Aorta (tissue), 5 donors: ENCODE measurements at places on chromosomes 12 and 14.

- no peak overlapping the region for H3K27ac ChIP-seq
- no peaks in the 10 kb centered on the region for H3K36me3 ChIP-seq
- no peak overlapping the region for H3K4me3 ChIP-seq
- no peak for DNase-seq
- no peaks in the 10 kb centered on the region for H3K27me3 ChIP-seq
- H3K4me1 ChIP-seq: no peaks in the 10 kb centered on the region
Measured at GRCh38 chr12:67645126-67645525, 3.4 kb upstream of the DYRK2 start.

- H3K4me1 ChIP-seq: no peaks in the 10 kb centered on the region
- peaks cover 2% of the 10 kb centered on the region for H3K36me3 ChIP-seq
- no peaks in the 10 kb centered on the region for H3K27me3 ChIP-seq
- DNase-seq: peak; percentile 86
- H3K4me3 ChIP-seq: peak within 1 kb of the TSS; percentile 88
- H3K27ac ChIP-seq: no peak within 1 kb of the TSS
Measured at GRCh38 chr12:132710405-132711079, at the start of gene PGAM5. PGAM5 (plus strand) TSS chr12:132710842; CDS start chr12:132710877, 35 bp downstream.

- H3K36me3 ChIP-seq: no peaks in the 10 kb centered on the region
- no peak for DNase-seq
- H3K27me3 ChIP-seq: no peaks in the 10 kb centered on the region
- no peak overlapping the region for H3K27ac ChIP-seq
- no peaks in the 10 kb centered on the region for H3K4me1 ChIP-seq
Measured at GRCh38 chr12:31250179-31250578, 75.8 kb downstream of the SINHCAF start.

- H3K4me3 ChIP-seq: peak within 1 kb of the TSS; percentile 82
- no peak within 1 kb of the TSS for H3K27ac ChIP-seq
- no peaks in the 10 kb centered on the region for H3K36me3 ChIP-seq
- peak; percentile 90 for DNase-seq
- no peaks in the 10 kb centered on the region for H3K4me1 ChIP-seq
Measured at GRCh38 chr12:57772429-57773322, at the start of gene EEF1AKMT3. EEF1AKMT3 (plus strand) TSS chr12:57772614; CDS start chr12:57772725, 111 bp downstream.

DNA sequence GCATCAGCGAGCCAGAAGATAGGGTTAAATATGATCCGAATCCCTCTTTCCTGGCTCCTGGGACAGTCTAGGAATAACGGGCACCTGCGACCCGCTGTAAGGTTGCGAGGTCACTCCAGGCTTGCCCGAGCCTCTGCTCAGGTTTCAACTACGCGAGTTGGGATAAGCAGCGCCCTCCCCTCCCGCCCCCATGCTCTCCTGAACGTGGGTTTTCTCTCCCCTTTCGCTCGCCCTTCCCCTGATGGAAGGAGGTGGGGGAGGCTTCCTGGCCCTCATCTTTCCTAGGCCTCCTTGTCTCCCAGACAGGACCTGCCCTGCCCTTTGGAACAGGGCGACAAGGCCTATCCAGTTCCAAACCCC, 753 bp upstream of the ATP5MC2 start:
- DNase-seq: peak; percentile 84
- H3K27me3 ChIP-seq: no peaks in the 10 kb centered on the region
- no peaks in the 10 kb centered on the region for H3K36me3 ChIP-seq
- no peak overlapping the region for H3K4me3 ChIP-seq

- H3K27me3 ChIP-seq: no peaks in the 10 kb centered on the region
- peaks cover 2% of the 10 kb centered on the region for H3K4me1 ChIP-seq
- no peaks in the 10 kb centered on the region for H3K36me3 ChIP-seq
- H3K4me3 ChIP-seq: no peak overlapping the region
Measured at GRCh38 chr12:26239852-26240815, 44.8 kb downstream of the SSPN start.

DNA sequence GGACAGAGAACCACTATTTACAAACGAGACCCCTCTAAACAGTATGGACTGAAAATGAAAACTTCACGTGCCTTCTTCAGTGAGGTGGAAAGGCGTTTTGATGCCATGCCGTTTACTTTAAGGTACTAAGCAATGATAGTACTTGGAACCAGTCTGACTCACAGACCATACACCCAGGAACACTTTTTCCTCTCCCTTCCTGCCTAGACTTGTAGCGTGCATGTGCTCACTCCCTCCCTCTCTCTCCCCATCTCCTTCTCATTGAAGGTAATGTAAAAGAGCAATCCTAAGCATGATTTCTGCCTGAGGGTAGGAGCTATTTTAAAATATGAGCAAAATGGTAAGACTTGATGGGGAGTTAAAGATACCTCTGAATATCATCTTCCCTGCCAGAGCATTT, 5.9 kb upstream of the RPL41 start:
- H3K4me3 ChIP-seq: no peak overlapping the region
- H3K27ac ChIP-seq: no peak overlapping the region
- H3K27me3 ChIP-seq: no peaks in the 10 kb centered on the region

- no peak for DNase-seq
- no peaks in the 10 kb centered on the region for H3K36me3 ChIP-seq
- no peaks in the 10 kb centered on the region for H3K4me1 ChIP-seq
- no peak overlapping the region for H3K27ac ChIP-seq
- H3K4me3 ChIP-seq: no peak overlapping the region
- no peaks in the 10 kb centered on the region for H3K27me3 ChIP-seq
Measured at GRCh38 chr12:104106965-104107364, 31.0 kb downstream of the NFYB start.

DNA sequence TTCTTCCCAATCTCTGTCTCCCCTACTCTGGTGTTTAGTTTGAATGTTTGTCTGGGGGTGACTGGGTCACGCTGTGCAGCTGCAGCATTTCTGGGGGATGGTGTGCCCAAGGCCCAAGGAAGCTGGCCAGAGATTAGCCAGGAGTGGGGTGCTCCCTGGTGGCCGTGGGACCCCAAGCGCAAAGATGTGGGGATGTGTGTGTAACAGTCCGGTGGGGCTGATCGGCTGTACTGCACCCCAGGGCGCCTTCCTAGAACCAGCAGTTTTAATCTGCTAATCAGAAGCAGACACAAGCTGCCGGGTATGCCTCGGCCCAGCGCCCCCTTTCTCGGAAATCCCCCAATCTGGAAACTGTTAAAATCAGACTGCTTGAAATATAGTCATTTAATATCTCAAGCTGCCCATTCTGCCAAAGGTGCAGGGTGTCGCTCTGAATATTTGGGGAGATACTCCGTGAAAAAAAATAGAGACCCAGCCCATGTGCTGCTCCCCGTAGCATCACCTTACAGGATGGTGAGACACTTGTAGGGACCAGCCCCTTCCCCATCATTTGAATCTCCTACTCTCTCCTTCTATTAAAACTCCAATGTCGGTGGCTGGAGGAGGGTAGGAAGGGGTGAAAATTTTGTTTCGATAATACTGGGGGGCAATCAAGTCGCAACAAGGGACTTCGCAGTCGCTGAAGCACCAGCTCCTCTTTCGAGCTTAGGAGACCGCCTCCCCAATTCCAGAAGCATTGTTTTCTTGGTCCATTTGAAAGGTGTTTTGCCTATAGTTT, 4.3 kb downstream of the HOXC9 start:
- no peak overlapping the region for H3K4me3 ChIP-seq
- H3K27me3 ChIP-seq: no peaks in the 10 kb centered on the region
- peak; percentile 31 for DNase-seq
- no peaks in the 10 kb centered on the region for H3K4me1 ChIP-seq
- H3K36me3 ChIP-seq: no peaks in the 10 kb centered on the region

DNA sequence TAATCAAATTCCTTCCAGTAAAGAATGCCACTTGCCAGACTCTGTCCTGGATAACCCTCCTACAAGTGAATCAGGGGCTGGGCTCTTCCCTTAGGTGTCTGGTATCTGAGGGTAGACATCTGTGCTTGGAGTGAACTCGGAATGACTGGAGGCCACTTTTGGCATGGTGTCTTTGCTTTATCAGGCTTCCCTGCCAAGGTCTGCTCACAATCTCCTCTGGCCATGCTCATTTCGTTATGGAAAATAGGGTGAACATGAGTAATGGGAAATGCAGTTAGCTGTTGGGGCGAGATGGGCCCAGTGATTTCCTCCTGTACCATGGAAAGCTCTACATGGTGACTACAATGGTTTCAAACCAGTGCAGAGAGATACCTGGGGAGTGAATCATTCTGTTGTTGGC, 212.9 kb downstream of the NRXN3 start:
- no peak overlapping the region for H3K4me3 ChIP-seq
- no peaks in the 10 kb centered on the region for H3K27me3 ChIP-seq
- H3K4me1 ChIP-seq: no peaks in the 10 kb centered on the region
- no peak overlapping the region for H3K27ac ChIP-seq
- no peaks in the 10 kb centered on the region for H3K36me3 ChIP-seq

DNA sequence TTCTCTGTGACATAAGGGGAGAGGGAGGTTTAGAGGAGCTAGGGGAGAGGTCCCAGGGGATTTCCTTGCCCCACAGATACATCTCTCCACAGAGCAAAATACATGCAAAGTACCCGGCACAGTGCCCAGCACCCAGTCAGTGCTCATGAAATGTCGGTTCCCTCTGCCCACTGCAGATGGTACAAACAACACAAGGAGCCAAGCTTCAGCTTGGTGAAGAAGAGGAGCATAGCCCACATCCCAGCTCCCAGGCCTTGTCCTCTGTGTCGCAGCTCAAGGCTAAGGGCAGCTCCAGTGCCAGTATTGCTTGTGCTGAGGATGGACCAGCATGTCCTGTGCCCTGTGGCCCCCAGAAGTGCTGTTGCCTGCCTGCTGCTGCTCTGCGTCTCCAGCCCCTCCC, 35.0 kb upstream of the FKBP4 start:
- no peaks in the 10 kb centered on the region for H3K4me1 ChIP-seq
- no peak overlapping the region for H3K4me3 ChIP-seq
- H3K27ac ChIP-seq: no peak overlapping the region
- no peaks in the 10 kb centered on the region for H3K36me3 ChIP-seq
- H3K27me3 ChIP-seq: no peaks in the 10 kb centered on the region

GRCh38 chr12:106058256-106059182, 80.2 kb downstream of the NUAK1 start:
- no peaks in the 10 kb centered on the region for H3K4me1 ChIP-seq
- no peaks in the 10 kb centered on the region for H3K36me3 ChIP-seq
- peak overlapping the region; percentile 67 for H3K27ac ChIP-seq
- DNase-seq: no peak
- no peak overlapping the region for H3K4me3 ChIP-seq
- no peaks in the 10 kb centered on the region for H3K27me3 ChIP-seq

GRCh38 chr12:94725375-94726168, 75.2 kb upstream of the TMCC3 start:
- H3K27ac ChIP-seq: no peak overlapping the region
- H3K4me3 ChIP-seq: no peak overlapping the region
- H3K36me3 ChIP-seq: no peaks in the 10 kb centered on the region
- H3K4me1 ChIP-seq: no peaks in the 10 kb centered on the region

- H3K4me3 ChIP-seq: no peak overlapping the region
- peak overlapping the region; percentile 56 for H3K27ac ChIP-seq
- no peaks in the 10 kb centered on the region for H3K36me3 ChIP-seq
- H3K27me3 ChIP-seq: no peaks in the 10 kb centered on the region
Measured at GRCh38 chr12:55972042-55972441, 1.8 kb upstream of the RAB5B start.

GRCh38 chr12:12488823-12489550, 73.7 kb downstream of the DUSP16 start:
- H3K27me3 ChIP-seq: no peaks in the 10 kb centered on the region
- H3K27ac ChIP-seq: no peak overlapping the region
- H3K4me3 ChIP-seq: no peak overlapping the region
- DNase-seq: no peak
- peaks cover 6% of the 10 kb centered on the region for H3K36me3 ChIP-seq

DNA sequence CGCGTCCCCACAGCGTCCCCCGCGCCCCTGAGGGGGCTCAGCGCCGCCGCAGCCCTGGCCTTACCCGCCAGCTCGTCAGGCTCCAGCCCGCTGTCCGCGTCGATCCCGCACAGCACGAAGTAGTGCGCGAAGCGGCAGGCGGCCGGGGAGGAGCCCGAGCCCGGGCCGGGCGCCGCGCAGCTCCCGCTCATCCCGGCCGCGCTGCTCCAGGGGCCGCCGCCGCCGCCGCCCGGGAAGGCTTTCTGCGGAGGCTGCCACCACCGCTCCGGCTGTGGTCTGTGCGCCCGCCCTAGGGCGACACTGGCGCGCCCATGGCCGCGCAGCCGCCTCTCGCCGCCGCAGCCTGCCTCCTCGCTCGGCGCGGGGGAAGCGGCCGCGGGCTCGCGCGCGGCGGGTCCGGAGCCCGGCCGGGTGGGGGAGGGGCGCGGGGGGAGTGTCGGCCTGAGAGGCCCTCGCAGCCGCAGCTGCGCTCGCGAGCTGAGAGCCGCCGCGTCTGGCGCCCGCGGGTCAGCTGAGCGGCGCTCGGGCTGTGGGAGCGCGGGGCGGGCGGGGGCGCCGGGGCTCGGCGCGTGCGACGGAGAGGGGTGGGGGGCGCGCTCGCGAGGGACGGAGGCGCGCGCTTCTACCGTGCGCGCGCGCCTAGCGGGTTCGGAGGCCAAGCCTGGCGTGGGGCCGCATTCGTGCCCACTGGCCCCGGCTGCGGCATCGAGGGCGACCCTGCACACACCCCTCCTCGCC, at the start of gene DENND5B:
TSS of gene DENND5B (minus strand) at position 495 of the 738 bp plus-strand sequence. CDS start at position 191, 304 bp downstream.
- no peaks in the 10 kb centered on the region for H3K4me1 ChIP-seq
- peak within 1 kb of the TSS; percentile 98 for H3K4me3 ChIP-seq

DNA sequence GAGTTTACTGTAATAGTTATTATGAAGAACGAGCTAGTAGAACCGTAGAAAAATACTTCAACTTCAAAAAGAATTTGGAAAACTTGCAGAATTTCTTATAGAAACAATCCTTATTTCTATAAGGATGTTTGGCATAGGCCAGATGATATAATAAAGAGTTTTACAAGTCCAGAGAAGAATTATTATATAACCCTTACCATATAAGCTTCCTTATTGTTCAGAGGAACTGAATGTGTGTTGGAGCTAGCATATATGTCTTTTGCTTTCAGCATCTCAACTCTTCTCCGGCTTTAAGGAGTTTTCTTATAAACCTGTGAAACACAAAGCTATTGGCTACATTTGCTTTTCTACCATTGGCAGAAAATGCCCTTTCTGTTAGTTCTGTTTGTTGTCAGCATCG, 178.0 kb upstream of the E2F7 start:
- no peaks in the 10 kb centered on the region for H3K36me3 ChIP-seq
- no peaks in the 10 kb centered on the region for H3K4me1 ChIP-seq
- no peak overlapping the region for H3K4me3 ChIP-seq
- no peaks in the 10 kb centered on the region for H3K27me3 ChIP-seq
- no peak overlapping the region for H3K27ac ChIP-seq

DNA sequence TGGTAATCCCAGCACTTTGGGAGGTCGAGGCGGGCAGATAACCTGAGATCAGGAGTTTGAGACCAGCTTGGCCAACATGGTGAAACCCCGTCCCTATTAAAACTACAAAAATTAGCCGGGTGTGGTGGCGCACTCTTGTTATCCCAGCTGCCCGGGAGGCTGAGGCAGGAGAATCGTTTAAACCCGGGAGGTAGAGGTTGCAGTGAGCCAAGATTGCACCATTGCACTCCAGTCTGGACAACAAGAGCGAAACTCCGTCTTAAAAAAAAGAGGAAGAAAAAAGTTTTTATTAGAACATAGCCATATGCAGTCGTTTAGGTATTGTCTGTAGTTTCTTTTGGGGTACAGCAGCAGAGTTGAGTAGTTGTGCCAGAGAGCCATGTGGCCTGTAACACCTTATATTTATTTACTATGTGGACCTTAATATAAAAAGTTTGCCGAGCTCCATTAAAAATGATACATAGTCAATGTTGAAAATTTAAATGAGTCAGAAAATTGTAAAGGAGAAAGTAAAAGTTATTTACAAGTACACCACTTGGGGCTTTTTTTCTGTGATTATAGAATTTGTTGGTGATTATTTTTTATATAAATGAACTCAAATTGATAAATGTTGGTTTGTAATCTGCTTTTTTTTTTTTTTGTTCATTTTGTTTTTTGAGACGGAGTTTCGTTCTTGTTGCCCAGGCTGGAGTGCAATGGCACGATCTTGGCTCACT, 2.2 kb downstream of the ADIPOR2 start:
- no peaks in the 10 kb centered on the region for H3K27me3 ChIP-seq
- DNase-seq: no peak
- no peaks in the 10 kb centered on the region for H3K36me3 ChIP-seq
